ENCODE measurements at places on chromosomes 2 and 18.

GRCh38 chr2:174587579-174587978 lies 10.0 kb downstream of the WIPF1 start:
- no peak for DNase-seq

DNA sequence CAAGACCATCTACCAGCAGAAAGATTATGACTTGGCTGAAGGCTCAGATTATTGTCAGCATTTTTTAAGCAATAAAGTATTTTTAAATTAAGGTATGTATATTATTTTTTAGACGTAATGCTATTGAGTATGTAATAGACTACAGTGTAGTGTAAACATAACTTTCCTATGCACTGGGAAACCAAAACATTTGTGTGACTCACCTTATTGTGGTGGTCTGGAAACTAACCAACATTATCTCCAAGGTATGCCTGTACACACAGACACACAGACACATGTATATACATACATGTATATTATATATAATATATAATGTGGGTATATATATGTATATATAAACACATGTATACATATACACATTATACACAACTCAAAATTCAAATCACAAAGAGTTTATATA lies 9.1 kb upstream of the TMEFF2 start:
- DNase-seq: no peak

DNA sequence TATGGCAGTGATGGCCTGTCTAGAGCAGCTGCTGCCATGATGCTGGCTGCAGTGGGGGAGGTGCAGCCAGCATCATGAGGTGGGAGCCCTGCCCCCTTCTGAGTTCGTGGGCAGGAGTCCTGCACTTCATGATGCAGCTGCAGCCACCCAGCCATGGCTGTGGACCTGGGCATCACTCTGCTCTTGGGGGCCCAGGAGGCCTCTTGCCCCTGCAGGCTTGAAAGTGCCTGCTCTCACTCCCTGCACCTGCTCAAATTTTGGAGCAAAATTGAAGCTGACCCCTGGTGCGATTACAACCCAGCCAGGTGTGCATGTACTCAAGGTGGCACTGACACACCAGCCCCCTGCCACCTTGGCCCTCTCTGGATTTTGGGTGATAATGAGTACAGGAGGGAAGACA lies 712.9 kb downstream of the NUP35 start:
- no peak for DNase-seq

- DNase-seq: no peak
Observed at GRCh38 chr18:43651057-43651456, 373.8 kb upstream of the SYT4 start.

DNA sequence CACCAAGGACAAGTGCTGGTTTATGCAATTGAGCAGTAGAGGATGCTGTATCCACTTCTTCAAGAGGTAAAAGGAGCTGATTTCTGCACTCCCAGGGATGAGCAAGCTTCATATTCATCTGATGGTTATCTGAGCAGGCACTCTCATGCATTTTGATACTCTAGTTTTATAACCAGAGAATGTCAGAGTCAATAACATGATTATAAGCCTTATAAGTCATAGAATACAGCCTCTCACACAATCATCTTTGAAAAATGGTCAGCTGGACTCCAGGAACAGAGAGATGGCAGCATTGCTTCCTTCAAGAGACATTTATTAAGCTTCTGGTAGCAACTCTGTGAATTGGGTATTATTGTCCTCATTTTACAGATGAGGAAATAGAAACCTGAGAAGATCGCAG lies 167.1 kb downstream of the SLC8A1 start:
- DNase-seq: no peak

DNA sequence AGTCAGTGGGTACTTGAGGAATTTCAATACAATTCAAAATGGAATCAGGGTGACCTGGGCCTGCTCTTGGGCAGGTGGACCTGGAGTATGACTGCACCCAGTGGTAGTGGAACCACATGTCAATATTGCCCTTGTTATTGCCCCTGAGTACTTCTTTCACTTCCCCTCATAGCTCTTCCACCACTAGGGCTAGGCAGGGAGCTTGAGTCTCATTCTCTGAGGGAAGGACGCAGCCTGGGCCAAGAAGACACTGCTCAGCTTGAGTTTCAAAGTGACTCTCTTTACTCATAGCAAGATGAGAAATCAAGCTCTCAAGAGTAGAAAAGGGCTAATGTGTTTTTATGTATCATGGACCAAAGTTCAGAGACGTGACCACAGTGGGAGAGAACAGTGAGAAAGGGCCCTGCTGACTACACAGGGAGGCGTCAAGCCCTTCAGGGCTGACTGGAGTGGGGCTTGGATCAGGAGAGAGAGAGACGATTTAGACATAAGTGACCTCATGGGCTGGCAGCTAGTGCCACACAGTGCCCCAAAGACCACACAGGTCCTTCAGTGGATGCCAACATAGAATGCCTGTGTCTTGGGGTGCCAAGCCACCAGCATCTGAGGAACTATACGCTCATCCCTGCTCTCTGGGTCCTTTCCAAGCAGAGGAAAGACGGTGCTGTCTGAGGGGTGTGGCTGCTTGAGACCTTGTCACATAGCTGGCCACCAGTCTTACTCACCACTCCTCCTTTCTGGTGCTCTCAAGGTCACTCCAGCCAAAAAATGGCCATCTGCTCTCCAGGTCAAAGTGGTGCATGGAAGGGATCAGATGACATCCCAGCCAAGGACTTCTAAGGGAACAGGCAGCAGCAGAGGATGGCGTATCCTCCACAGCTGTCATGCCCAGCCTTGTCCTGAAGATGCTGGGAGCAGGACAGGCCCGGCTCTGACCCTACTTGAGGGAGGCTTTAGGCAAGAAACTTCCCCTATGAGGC lies 13.0 kb downstream of the PTMA start:
- DNase-seq: peak; percentile 43

Data from suppressor macrophage treated with lipopolysaccharide for 1 hour (primary cell).